GM19239 (cell line): ENCODE measurements at places on chromosomes 5 and 9.

DNA sequence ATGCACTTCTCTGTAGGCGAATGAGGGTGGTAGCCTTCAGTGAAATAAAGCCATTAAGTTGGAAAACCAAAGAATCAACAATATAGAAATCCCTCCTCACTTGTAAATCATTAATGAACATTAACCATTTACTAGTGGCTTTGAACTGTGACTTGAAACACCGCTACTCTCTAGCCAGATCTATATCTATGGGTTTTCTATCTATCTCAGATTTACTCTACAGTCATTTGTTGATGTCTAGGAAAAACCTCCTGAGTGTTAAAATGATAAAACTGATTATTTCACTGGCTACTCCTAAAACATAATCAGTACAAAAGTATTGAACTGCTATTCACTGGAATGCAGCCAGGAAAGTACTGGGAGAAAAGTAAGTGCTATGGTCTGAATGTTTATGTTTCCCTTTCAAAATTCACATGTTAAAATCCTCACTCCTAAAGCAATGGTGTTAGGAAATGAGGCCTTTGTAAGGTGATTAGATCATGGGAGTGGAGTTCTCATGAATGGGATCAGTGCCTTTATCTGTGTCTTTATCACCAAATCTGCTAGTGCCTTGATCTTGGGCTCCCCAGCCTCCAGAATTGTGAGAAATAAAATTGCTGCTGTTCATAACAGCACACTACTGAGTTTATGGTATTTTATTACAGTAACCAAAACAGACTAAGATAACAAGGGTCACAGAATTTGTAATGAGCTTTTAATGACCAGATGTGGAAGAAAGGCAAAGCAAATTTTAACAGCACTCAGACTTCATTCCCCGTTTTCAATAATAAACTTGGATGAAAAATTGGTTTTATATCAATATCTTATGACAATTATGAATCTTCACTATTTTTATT is 8.6 kb upstream of the OXCT1 start:
- no peak for DNase-seq

- DNase-seq = peak; percentile 52
Measured at GRCh38 chr5:173664154-173664526, 47.7 kb upstream of the BOD1 start.

GRCh38 chr5:473551-474192 is 30.7 kb downstream of the EXOC3 start:
- DNase-seq = no peak

GRCh38 chr5:135127439-135128240 is 93.6 kb upstream of the PITX1 start:
- DNase-seq = no peak

- no peak for DNase-seq
Measured at GRCh38 chr5:96079075-96079474, 117.4 kb upstream of the ELL2 start.

DNA sequence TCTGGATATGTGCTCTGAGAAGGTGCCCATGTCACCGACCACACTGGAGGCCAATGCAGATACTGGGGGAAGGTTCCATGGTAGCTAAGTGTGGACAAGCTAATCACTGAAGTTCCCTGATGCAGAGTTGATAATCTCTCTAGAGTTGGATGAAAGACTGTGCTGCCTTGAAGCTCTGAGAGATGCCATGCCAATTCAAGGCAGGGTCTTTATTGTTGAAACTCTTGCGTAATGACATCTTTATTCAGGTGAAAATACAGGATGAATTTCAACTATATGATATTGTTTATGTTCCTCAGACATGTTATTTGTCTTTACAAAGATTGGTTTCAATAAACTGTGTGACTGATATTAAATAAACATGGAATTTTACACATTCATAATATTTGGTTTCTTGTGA is 167.6 kb upstream of the TMEM161B start:
- DNase-seq = no peak

GRCh38 chr9:121735793-121736770 is 84.6 kb downstream of the DAB2IP start:
- DNase-seq = no peak

- no peak for DNase-seq
Measured at GRCh38 chr9:77498891-77499290, 149.2 kb downstream of the GNA14 start.

- no peak for DNase-seq
Measured at GRCh38 chr5:1216211-1216917, 8.8 kb upstream of the SLC6A18 start.

DNA sequence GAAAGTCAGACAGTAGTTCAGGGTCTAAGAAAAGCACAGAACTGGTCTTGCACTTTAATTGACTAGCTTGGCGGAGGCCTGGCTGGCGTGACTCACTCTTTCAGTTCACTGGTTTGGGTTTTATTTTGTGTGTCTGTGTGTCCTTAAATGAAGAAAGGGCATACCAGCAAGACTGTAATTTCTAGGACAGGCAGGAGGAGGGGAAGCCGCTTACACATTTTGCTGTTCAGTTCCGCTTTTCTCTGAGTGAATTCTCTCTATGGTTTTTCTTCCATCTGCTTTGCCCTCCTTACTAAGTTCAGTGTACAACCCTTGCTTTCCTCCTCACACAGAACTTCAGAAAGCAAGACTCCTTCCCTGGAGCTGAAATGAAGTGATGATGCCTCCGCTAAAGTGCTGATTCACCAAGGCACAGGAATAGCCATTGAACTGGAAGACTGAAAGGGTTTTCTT is 150.8 kb downstream of the MEF2C start:
- no peak for DNase-seq

GRCh38 chr5:150227036-150227435 is 37.2 kb downstream of the SLC6A7 start:
- DNase-seq = no peak

DNA sequence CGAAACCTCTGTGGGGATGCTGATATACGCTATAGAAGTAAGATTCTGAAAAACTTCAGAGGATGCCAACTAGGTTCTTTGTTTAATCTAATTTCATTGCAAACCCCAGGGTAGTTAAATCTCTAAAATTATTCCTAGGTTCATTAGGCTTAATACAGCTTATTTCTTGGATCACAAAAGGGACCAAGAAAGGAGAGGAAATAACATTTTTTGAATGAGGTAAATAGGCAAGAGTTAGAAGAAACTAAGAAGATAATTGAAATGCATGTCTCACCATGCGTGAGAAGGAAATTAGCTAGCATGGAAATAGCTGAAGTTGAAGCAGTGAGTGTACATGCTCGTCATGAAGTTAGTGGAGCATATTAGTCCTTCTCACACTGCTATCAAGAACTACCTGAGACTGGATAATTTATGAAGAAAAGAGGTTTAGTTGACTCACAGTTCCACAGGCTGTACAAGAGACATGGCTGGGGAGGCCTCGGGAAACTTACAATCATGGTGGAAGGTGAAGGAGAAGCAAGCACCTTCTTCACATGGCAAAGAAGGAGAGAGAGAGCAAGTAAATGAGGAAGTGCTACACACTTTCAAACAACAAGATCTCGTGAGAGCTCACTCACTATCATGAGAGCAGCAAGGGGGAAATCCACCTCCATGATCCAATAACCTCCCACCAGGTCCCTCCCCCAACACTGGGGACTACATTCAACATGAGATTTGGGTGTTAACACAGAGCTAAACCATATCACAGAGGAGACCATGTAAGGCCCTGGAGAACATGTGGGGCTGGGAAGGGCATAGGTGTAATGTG is 125.1 kb upstream of the OSMR start:
- no peak for DNase-seq

GRCh38 chr9:95116002-95116807 is 201.3 kb downstream of the FANCC start:
- no peak for DNase-seq

DNA sequence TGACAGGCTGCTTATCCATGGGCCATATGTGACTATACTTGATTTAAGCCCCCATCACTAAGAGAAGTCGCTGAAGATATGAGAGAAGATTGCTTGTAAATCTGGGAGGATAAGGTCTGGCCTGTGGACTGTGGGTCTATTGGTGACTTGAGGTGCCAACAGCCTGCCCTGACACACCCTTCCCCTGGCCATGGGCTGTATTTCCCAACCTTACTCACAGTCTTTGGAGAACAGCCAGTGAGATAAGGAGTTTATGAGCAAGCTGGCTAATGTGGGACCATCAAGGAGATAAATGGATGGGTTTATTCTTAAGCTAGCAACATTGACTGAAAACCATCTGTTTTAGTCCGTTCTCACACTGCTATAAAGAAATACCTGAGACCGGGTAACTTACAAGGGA is 231.3 kb downstream of the ZSWIM6 start:
- DNase-seq = no peak

DNA sequence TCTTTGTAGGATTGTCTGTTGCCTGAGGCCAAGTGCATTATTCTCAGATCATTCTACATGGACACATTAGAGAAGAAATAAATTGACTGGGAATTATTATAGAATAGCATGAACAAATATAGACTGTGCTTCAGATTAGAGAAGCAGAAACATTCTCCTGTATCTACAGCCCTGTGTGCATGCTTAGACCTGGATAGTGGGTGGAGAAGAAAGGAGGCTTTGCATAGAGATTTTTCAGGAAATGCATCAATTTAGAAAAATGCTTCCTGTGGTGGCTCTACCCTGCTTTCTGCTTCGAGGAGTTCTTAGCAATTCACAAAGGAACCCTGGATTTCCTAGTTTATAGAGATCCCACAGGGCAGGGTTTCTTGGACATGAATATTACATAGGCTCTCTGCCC is 66.7 kb downstream of the IRX1 start:
- DNase-seq = no peak

GRCh38 chr5:43514471-43514815 is 505 bp downstream of the C5orf34 start:
- no peak for DNase-seq

GRCh38 chr9:77433675-77434445 is 214.3 kb downstream of the GNA14 start:
- DNase-seq = peak; percentile 28

GRCh38 chr9:93260263-93261066 is 76.5 kb downstream of the WNK2 start:
- DNase-seq = no peak
